ENCODE measurements at places on chromosomes 2 and 18. TPM values are rescaled to one million over a fixed set of nuclear protein-coding genes. Genes with fewer than 3 reads are reported as not detected.

DNA sequence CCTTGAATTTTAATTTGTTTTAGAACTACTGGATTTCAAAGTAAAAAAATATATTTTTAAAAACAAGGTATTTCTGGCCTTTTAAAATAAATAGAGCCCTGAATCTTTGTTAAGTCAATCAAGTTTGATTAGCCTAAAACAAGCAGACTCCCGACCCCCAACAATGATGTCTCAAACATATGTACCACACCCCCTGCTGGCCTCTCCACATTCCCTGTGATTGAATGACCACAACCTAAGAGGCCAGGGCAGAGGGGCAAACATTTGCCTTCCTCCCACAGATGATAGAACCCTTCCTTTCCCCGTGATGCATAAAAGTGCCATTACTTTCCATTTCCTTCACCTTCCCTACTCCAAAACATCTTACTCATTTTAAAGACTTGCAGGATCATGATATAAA, 130.9 kb downstream of the STK39 start:
- no peaks in the 10 kb centered on the region for H3K27me3 ChIP-seq
- H3K36me3 ChIP-seq, result peaks cover 34% of the 10 kb centered on the region
- no peak overlapping the region for H3K4me3 ChIP-seq
- DNase-seq, result no peak
- H3K4me1 ChIP-seq, result no peaks in the 10 kb centered on the region

Gene CCDC88A
- total RNA-seq, result 27.2 TPM

GRCh38 chr2:133378928-133379549, 189.2 kb downstream of the NCKAP5 start:
- no peak for DNase-seq
- H3K27me3 ChIP-seq, result no peaks in the 10 kb centered on the region
- H3K27ac ChIP-seq, result no peak overlapping the region
- H3K36me3 ChIP-seq, result no peaks in the 10 kb centered on the region
- H3K4me3 ChIP-seq, result no peak overlapping the region

Gene PELI1
- total RNA-seq, result 7.9 TPM

DNA sequence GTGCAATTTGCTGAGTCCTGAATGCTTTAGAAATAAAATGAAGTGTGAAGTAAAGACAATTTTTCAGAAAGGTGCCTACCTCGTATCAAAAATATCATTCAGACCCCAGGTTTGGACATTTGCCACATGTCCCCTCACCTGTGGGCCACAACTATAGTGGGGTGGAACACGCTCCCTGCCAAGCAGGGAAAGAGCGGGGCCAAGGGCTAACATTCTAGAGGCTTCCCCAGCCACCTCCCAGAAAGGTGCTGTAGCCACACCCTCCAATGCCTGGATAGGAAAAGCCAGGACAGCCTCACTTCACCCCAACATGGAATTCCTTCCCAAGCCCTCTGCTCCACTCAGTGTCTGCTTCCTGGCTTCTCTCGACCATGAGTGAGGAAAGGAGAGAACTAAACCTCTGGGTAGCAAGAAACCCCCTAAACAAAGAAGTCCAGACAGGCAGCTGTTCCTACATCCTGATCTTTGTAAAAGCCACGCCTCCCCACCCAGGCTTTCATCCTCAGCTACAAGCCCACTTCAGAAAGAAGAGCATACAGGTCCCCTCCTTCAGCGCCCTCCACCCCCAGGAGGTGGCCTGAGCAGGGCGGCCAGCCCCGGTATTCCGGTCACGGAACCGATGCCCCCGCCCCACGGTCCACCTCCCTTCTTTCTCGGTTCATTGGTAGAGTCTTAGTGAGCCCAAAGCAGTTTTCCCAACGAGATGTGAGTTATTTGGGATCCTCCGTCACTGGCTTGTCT, 2.1 kb downstream of the COL6A3 start:
- H3K36me3 ChIP-seq, result no peaks in the 10 kb centered on the region
- peaks cover 37% of the 10 kb centered on the region for H3K27me3 ChIP-seq
- no peak overlapping the region for H3K27ac ChIP-seq
- no peak overlapping the region for H3K4me3 ChIP-seq
- DNase-seq, result no peak

Measured in HCT116 (cell line).